ENCODE measurements at places on chromosomes 5 and 9.

DNA sequence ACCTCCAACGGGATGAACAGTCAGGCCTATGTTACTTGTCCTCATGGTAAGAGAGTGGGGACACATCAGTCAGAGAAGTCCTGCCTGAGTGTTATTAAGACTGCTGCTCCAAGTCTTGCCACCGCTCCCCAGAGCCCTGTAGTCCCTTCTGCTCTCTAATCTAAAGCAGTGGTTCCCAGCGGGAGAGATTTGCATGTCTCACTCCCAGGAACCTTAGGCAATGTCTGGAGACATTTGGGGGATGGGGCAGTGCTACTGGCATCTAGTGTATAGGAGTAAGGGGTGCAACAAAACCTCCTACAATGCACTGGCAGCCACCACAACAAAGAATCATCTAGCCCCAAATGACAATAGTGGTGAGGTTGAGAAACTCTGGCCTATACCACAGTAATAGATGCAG is 2.6 kb upstream of the SVEP1 start:
- DNase-seq = no peak

- DNase-seq = no peak
These were observed 174.0 kb downstream of the HMHB1 start for GRCh38 chr5:143985832-143986515.

DNA sequence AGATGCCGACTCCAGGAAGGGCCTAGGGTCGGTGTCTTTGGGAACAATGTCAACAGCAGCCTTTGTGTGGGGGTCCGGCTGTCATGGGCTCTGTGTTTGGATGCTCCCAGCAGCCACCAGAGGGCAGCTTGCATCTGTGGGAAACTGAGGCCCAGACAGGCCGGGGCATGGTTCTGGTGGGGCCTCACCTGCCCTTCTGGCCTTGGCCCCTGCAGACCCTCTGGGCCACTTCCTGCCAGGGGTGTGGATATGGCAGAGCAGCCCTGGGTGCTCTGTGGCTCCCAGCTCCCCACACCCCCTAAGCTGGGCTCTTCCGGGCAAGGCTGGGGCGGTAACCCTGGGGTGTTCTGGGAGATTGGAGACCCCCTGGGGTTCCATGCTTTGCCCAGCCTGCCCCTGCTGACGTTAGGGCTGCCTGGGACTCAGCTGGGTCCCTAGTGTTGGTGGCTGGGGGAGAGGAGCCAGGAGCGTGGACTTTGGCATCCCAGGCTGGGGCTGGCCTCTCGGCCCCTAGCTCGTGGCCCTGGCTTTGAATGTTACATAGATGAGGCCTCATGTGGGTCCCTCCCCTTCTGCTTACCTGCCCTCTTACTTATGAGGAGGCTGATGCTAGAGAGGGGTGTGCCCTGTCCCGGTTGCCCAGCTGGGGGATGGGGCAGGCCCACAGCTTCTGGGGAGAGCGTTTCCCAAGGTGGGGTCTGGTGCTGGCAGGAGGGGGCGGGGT is 38.3 kb downstream of the RXRA start:
- no peak for DNase-seq

DNA sequence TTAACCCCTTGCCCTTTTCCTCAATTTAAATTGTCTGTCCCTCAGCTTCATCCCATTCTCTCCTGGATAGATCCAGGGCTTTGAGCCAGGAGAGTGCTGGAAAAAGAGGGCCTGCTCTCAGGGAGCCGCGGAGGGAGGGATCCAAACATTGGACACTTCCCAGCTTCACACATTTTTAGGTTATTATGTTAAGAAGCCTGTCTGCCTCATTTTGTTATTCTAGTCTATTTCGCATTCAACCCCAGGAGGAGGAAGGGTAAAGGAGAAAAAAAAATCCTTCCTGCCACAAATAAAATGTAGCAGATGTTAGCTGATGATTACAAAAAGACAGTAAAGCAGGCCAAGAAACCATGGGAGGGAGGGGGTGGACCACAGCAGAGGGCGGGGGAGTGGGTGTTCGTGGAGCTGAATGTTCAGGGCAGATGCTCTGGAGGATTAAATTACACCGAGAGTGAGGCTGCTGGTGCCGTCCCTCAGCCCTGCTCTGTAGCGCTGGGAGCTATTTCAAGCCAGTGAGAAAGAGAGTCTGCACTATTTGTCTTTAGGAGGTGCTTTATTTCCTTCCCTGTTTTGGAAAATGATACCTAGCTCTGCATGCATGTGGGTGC is 60.6 kb upstream of the ZFR start:
- peak; percentile 72 for DNase-seq

GRCh38 chr5:27403243-27403882 is 365.0 kb upstream of the CDH9 start:
- DNase-seq = no peak

DNA sequence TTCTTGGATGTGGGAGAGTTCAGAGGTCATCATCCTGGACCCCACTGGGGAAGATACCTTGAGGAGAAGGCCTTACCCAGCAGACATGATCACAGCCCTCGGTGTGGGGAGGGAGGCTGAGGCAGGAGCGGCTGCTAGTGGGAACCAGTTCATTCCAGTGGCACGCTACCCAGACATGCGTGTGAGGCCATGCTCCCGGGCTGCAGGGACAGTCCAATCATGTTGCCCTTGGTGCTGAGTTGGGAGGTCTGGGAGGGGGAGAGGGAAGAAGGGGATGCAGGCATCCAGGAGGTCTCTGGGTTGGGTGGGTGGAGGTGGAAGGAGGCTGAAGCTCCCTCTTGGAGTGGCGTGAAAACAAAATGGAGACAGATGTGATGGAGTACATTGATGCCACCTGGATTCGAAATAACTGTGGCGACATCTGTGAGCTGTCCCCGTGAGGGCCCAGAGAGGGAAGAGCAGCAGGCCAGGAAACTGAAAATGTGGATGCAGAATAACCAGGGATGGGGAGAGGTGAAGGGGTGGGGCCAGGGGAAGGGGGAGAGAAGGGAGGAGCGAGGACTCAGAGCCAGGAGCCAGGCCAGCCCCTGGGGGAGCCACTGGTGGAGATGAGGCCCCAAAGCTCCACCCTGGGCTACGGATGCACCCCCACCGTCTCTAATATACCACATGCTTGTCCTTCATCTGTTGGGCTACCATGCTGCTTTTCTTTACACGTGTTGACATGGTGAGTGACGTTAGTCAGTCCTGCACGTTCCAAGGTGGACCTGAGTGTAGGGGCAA is 16.2 kb downstream of the NDUFS6 start:
- no peak for DNase-seq

- DNase-seq = no peak
These were observed 807.7 kb downstream of the MTRR start for GRCh38 chr5:8676695-8677094.

DNA sequence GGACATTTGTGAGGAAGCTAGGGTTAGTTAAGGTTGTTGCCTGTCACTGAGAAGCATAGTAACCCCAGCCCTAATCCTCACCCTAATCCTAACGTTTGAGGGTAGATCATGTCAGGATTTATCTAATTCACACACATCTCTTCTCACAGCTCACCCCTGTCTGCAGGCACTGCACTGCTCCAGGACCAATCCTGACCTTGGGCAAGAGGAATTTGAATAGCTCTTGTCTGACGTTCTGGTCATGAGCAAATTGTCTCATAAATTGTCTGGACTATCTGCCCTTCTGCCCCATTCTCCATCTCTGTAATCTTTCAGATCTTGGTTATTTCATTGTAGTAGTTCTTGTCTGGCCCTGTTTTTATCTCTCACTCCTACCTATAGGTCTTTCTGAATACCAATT is 18.7 kb downstream of the CRHBP start:
- DNase-seq = no peak

DNA sequence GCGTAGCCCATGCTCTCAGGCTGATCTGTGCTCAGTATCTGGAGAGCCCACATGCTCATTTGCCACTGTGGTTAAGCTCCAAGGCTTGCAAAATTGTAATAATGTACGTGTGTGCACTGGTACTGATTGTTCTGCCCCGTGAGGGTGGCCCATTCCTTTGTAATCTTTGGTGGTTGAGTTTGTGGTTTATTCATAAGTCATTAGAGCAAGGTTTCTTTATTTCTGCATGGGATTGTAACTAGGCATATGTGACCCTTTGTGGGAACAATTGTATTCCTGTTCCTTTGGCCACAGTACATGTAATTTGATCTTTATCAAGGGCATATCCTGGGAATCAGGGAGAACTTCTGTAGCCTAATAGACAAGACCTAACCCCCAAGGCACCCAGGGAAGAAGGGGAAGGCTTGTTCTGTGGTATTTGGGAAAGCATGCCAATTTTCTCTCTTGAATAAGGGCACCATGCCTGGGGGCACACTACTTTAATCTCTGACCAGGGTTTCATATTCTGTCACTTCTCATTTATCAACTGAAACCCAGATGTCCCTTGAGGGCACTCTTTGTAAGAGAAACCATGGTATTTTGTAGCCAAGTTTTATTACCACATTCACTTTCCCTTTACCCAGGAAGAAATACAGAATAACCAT is 74.6 kb downstream of the NPR3 start:
- no peak for DNase-seq

DNA sequence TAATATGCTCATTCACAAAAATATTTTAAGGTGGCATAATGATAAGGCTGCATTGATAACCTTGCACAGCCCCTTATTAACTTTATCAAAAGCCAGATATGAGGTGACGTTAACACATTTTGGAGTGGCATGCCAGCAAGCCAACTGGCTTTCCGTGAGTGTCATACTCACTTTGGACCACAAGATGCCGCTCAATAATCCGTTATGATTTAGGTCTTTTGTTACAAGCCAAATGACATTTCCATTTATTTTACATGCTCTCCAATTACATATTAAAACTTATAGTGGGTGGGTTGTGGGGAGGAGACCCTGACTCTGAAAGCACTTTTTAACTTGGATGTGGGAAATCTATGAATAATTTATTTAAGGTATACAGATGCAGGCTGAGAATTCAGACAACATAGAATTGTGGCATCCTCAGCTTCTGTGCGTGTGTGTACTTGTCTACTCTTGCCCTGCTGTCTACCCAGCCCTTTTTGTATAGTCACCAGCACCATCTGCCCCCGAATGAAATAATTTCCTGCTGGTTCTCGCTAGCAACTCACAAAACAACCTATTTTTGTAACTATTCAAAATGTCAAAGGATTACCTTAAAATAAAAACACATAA is 305.1 kb downstream of the PSAT1 start:
- peak; percentile 58 for DNase-seq

DNA sequence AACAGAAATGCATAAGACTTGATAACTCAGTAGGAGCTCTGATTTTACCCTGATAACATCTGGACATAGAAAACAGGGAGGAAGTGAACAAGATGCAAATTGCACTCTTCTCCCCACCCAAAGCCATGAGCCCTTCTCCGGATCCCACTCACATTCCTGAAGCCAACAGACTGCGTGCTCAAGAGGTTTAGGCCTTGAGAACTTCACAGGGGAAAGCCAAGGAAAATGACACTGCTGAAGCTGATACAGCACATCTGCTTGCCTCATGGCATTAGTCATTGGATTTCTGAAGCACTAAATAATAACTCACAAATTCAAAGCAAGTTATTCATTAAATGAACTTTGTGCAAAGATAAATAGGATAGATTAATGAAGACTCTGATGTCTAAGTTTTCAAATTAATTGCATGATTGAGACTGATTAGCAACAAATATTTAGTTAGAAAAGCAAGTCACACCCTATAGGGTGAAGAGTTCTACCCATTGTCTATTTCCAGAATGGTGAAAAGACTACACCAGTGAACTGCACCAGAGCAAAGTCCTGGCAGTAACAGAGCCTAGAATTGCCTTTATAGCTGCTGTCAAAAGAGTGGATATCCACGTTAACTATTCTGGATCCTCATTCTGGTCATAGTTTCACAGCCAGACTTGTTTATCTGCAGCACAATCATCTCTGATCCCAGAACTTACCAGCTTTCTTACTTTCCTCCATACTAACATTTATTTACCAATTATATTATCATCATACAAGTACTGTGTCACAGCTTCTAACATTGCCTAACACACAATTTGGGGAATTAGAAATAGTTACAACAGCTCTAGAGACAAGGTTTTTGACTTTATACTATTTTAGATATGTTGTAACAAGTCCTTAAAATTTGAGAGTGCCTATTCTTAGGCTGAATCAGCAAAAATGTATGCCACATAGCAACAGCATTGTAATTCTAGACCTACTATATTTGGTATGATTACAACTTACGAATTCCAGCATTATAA is 432.1 kb upstream of the RGMB start:
- DNase-seq = no peak

DNA sequence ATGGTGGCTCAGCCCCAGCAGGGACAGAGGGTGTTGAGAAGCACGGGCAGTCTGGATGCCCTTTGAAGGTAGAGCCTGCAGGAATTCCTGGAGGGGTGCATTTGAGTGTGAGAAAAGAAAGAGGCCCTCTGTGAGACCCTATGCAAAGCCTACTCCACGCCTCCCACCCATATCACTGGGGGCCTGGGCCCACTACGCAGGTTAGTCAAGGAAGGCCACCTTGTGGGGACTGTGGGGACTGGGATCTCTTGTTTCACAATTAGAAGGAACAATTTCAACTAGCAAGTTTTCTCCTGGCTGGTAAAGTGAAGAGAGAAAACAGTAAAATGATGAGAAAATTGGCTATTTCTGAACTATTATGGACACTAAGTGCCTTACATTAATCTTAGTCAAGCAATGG is 486.2 kb upstream of the DAP start:
- DNase-seq = no peak

GRCh38 chr5:159210210-159210661 is 883 bp upstream of the RNF145 start:
- DNase-seq = no peak

DNA sequence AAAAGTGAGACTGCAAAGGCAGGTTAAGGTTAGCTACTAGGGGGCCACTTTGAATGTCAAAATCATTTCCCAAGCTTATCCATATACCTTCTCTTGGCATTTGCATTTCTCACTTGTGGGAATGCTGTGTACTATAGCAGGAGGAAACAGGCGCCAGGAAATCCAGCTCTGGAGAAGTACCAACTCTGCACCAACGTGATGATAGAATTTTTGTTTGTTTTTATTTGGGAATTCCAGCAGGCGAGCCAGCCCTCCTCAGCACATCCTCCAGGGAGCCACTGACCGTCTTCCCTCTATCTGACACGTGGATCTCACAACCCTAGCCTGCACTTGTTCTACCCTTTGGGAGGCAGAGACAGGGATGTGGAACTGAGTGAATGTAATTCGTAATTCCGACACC is 318.0 kb downstream of the ACTL7B start:
- no peak for DNase-seq

DNA sequence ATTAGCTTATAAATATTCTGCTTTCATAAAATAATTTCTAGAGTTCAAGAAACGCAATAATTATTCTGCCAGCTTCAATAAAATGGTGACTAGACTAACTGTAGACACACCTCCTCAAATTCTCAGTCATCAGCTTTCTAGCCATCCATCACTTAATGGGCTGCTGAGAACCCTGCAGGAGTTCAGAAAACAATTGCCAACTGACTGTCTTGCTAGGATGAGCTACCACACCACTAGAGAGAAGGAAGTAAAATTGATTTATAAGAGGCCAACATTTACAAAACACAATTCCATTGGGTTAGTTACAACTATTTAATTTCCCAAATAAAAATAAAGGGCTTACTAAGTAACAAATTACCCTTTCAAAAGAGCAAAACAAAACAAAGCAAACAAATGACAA is 126.5 kb upstream of the PAPPA start:
- no peak for DNase-seq

GRCh38 chr5:103259705-103260355 is 1.3 kb downstream of the MACIR start:
- DNase-seq = peak; percentile 50

Measured in NCI-H2227 treated with DMSO at 0.1 percent for 48 hours (cell line).